Fibroblast of pulmonary artery (primary cell): ENCODE measurements at places on chromosomes 16 and 17.

GRCh38 chr16:89031715-89032659, 55.0 kb upstream of the CBFA2T3 start:
- DNase-seq: no peak

- DNase-seq: no peak
Observed at GRCh38 chr16:68273459-68273858, 9.1 kb downstream of the SLC7A6 start.

DNA sequence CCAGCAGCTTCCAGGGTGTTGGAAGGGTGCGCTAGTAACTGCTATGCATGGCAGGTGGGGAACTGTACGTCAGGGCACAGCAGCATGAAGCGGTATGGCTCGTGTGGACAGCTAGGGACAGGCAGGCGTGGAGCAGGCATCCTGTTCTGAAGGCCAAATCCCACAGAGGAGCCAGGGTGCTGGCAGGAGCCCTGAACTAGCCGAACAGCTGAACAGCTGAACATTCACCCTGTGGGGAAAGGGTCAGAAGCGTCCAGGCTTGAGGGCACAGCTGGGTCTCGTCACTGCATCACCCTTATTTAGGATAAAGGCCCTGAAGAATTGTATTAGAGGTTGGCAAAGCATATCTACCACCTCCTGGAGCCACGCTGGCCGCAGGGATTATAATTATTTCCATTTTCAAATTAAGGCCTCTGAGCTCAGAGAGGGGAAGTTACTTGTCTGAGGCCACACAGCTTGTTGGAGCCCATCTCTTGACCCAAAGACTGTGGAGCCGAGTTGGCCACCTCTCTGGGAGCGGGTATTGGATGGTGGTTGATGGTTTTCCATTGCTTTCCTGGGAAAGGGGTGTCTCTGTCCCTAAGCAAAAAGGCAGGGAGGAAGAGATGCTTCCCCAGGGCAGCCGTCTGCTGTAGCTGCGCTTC, 3.3 kb upstream of the STH start:
- DNase-seq: no peak

GRCh38 chr16:88566158-88566557, 4.0 kb upstream of the ZC3H18 start:
- peak; percentile 34 for DNase-seq

DNA sequence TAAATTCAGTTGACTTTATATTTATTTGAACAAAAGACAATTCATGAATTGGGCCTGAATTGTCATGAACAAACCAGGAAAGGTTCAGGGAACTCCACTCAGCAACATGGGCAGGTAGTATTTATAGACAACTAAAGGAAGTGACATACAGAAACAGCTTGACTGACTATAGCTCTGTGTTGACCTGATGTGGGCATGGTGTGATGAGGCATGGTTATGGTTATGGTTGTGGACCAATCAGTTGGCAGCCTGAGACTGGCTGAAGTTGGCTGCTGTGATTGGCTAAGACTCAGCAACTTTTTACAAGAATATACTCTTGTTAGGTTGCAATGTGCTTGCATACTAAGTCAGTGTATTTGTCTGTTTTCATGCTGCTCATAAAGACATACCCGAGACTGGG, 108.4 kb downstream of the HS3ST3B1 start:
- no peak for DNase-seq

DNA sequence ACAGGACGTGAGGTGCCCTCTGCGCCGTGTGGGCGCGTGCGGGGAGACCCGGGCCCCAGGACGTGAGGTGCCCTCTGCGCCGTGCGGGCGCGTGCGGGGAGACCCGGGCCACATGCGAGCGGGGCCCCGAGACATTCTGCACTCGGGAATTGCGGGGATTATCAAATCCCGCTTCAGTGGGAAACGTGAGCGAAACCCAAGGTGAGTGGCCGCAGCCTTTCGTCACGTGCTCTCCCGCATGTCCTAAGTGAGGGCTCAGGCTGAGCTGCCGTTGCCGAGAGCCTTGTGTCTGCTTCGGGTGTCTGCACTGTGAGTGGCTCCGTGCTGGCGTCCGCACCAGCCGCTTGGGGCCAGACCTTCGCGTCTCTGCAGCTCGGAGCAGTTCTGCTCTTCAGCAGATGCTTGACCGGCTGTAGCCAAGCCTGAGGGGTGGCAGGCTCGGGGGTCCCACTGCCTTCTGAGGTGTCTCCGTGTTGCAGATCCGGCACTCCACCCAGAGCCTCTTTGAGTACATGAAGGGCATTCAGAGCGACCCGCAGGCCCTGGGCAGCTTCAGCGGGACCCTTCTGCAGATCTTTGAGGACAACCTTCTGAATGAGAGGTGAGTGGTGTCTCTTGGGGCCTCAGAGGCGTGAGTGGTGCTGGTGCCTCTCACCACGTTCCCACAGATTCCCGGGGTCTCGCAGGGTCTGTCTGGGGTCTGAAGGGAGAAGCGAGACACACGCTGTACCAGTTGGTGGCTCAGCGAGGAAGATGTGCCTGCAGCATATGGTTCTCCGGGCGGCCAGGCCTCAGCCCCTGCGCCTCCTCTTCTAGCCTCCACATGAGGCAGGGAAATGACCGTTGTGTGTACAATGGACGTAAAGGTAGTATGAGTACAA, 90.5 kb upstream of the ZNF750 start:
- no peak for DNase-seq

- DNase-seq: no peak
Observed at GRCh38 chr17:39841134-39841683, 22.9 kb downstream of the IKZF3 start.

- DNase-seq: no peak
Observed at GRCh38 chr17:36837195-36837938, 99.9 kb upstream of the LHX1 start.

DNA sequence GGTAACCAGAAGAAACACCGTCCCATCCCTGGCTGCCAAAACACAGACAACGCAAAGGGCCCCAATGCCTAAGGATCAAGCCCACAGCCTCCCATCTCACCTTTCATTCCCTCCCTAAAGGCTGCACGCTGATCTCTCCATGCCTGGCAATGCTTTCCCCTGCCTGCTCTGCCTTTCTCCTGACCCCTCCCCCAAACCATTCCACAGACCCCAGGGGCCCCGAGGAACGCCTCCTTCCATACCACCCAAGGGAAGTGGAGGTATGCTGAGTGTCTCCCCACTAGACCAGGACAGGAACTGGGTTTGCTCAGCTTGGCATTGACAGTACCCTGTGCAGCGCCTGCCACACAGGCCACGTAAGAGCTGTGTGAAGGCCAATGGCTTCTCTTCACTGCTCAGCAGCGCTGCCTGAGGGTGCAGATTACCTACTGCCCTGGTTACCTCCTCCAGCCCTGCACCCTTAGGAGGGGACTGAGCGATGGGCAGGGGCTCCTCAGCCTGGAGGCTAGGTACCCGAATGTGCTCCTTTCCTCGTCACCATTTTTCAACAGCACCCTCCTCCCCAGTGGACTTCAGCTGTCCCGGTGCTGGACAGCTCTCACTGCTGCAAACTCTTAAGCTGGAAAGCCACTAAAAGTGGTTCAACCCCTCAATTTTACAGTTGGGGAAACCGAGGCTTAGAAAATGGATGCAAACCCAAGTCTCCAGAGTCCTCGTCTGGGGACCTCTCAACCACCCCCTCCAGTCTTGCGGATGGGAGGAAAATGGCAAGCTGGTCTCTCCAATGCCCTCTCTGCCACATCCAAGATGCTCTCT, 45.0 kb downstream of the SRCIN1 start:
- peak; percentile 57 for DNase-seq

DNA sequence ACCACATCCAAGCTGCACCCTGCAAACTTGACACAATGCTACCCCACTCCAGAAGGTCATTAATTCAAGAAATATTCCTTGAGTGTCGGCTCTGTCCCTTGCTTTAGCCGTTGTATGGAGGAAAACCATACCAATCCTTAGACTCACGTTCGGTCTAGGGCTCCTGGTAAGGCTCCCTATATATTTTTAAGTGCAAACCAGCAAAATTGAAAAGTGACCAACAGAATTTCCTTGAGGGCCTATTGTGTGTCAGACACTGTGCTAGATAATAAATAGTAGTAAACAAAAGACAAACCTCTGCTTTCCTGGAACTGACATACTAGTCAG, 390 bp upstream of the BBS2 start:
- DNase-seq: no peak

- DNase-seq: no peak
Observed at GRCh38 chr16:62036101-62036801, at the start of gene CDH8. CDH8 (minus strand) TSS chr16:62036438; CDS start chr16:62021403, 15,035 bp downstream.

DNA sequence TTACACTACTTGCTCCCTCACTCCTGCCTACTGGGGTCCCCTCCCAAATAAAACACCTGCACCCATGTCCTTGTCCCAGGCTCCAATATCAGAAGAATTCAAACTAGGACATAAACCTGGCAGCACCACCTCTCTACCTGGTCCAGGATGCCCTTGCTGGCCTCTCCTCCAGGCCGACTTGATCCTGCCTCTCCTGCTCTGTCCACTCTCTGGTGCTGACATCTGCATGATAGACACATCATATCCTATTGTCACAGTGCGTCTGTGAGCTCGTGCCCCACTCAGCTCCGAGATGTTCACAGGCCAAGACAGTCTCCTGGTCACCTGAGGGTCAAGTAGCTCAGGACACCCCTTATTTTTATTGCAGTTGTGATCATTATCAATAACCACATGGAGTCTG, 31.5 kb upstream of the GRIN2A start:
- no peak for DNase-seq

DNA sequence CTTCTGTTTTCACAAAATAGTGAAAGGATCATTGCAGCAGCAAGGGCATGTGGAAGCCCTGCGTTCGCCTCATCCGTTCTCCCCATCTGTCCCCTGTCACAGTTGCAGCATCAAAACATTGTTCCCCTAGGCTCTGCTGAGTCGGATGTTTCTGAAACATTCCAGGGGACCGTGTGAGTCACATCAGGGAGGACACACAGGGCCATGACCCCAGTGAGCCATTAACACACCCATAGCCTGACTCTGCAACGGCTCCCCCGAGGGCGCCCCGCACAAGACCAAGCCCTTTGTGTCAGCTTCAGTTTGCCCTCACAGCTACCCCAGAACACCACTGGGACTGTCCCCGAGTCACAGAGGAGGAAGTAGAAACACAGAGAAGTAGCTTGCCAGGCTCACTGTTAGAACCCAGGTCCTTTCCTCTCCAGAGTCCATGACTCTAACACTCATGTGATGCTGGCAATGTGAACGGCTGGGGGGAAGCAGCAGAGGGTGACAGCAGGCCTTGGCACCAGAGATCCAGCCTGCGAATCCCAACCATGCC, 63.3 kb upstream of the HSBP1 start:
- DNase-seq: no peak
